Adipose tissue (tissue), 3 donors: ENCODE measurements at places on chromosomes 5 and 9. TPM values are rescaled to one million over a fixed set of nuclear protein-coding genes. Genes with fewer than 3 reads are reported as not detected.

Gene PALM2AKAP2
- 1.2 TPM for polyA plus RNA-seq

Gene CAVIN4
- 0.45 TPM for polyA plus RNA-seq

Gene FAM200C
- 1.3 TPM for polyA plus RNA-seq

Gene CEP78
- 2.3 TPM for polyA plus RNA-seq

Gene LRRC19
- not detected for polyA plus RNA-seq

Gene IL31RA
- 0.02 TPM for polyA plus RNA-seq

Gene STPG3
- 0.16 TPM for polyA plus RNA-seq

Gene CCNO
- polyA plus RNA-seq, result 0.70 TPM

Gene GOLM1
- 21.9 TPM for polyA plus RNA-seq

Gene FBP2
- 3.5 TPM for polyA plus RNA-seq

Gene UAP1L1
- 6.0 TPM for polyA plus RNA-seq

Gene CDH18
- 0.03 TPM for polyA plus RNA-seq

Gene ROR2
- 0.67 TPM for polyA plus RNA-seq

Gene MARVELD2
- 0.61 TPM for polyA plus RNA-seq

Gene MVB12B
- 1.9 TPM for polyA plus RNA-seq

Gene FOXD4L5
- polyA plus RNA-seq, result 0.11 TPM

Gene THBS4
- polyA plus RNA-seq, result 35.2 TPM

Gene GRIN3A
- polyA plus RNA-seq, result 0.02 TPM

Gene KCNV2
- polyA plus RNA-seq, result not detected
